ENCODE measurements at places on chromosomes 1 and 21.

GRCh38 chr1:157844089-157844830 lies 2.7 kb upstream of the CD5L start:
- no peak for DNase-seq

DNA sequence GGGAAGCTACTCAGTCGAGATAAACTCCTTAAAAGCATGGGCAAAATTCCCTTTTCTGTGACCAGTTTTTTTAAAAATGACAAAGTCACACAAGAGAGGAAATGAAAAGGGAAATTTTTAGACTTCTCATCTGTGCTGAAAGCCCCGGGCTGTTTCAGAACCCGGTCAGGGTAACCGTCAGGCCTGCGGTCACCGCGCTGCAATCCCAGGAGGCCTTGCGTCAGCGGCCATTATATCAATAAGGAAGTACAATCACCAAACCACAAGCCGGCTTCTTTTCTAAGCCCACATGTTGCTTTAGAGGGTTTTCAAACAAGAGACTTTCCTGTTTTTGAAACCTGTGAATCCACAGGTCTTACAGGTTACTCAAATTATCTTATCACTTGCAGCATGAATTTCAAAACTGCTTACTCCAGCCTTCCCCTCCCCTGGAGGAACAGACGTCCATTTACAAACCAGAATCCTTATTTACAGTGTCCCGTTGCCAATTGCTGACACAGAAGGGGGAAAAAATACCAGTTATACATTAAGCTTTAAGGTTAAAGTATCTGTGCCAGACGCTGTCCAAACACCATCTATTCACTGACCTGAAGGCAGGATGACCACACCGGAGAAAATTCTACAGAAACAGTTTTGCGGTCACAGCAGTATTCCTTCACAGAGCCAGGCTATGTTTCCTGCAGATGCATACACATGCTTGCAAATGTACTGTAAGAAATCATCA lies 165.3 kb downstream of the TOMM20 start:
- peak; percentile 91 for DNase-seq

DNA sequence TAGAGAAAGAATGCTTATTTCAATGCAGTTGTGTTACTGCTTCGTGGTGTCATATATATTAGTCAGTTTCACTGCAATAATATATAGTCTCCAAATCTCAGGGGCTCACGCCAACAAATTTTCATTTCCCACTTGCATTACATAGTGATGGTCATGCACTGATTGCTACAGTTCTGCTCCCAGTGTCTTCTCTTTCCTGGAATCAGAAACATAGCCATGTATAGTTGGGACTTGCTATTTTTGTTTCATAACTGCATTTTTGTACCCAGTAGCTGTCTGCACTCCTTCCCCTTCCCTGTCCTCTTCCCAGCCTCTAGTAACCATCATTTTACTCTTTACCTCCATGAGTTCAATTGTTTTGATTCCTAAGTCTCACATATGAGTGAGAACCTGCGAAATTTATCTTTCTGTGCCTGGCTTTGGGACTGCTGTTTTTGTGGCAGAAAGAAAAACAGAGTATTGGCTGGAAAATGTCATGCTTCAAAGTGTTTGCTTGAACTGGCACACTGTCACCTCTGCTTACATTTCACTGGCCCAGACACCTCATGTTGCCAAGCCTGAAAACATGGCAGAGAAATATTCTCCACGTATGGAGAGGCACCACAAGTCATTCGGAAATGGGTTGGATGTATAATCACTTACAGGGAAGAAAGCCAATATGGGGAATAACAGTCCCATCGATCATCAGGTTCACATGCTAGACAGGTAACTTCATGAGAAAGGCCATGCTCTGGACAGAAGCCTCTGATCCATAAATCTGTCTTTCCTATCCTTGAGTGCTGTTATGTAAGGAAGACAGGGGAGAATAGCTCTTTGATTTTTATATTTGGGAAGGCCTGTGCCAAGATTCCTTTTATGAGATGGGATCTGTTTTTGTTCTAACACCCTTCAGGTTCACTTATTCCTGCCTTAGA lies 60.4 kb upstream of the BACH1 start:
- no peak for DNase-seq

DNA sequence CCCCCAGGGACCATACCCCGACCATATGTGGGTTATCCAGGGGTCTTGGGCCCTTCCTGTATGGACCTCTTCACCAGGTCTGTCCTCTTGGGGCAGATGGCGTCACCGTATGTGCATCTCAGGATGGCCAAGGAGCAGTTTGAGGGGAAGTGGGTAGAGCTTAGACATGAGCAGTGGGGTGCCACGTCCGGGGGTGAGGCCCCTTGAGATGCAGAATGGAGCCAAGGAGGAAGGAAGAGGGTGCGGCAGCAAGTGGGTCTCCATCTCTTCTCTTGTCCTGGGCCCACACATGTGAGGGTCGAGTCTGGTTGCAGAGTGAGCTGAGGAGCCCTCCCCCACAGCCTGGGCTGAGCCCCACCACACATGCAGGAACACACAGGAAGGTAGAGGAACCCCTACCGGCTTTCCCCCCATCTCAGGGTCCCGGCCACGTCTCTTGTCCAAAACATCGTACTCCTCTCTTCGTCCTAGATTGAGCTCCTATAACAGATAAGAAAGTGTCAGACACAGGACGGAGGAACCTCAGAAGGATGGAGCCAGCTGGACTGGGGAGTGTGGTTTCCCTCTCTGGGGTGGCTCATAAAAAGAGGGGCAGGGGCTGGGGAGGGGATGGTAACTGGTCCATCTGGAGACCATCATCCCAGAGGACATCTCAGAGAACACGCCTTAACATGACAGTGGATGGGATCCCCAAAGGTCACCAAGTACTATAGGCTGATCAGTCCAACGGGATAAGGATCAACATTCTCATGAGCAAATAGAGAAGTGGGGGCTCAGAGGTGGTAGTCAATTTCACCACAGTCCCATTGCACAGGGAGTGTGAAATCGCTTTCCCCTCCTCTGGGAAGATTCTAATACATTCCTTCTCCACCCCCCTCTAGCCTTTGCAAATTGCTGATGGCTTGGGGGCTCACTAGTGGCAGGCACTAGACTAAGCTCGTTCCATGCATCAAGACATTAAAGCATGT lies 79.9 kb downstream of the CD247 start:
- DNase-seq: no peak

GRCh38 chr1:42177541-42177981 lies 13.0 kb upstream of the GUCA2A start:
- peak; percentile 44 for DNase-seq

DNA sequence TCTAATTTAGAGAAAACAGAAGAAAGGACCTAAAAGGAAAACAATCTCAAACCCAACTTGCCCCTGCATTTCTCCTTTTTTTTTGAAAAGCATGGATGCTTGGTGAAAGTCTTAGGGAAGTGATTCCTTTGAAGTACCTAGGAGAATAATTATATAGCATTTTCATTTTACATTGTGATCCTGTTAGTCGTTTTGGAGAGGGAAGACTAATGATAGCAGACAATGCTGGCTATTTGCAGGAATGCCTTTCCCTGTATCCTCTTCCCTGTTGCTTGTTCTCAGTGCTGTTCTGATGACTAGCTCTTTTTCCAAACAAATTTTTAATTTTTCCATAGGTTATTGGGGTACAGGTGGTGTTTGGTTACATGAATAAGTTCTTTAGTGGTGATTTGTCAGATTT lies 53.9 kb downstream of the LAMC1 start:
- DNase-seq: no peak

DNA sequence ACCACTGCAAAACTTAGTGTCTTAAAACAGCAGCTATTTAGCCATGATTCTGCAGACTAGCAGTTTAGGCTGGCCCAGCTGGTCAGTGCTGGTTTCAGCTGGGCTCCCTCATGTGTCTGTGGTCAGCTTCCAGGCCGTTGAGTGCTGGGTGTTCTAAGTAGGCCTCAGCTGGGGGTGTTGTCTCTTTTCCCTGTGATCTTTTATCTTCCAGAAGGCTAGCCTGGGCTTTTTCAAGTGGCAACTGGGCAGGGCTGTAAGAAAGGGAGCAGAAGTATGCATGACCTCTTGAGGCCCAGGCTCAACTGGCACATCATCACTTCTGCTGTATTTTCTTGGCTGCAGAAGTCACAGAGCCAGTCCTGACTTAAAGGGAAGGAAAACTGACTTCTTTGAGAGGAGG lies 136.1 kb downstream of the KIF26B start:
- DNase-seq: no peak

- no peak for DNase-seq
Measured at GRCh38 chr1:97545446-97545845, 375.4 kb downstream of the DPYD start.

GRCh38 chr1:67468066-67468718 lies 38.0 kb upstream of the SERBP1 start:
- DNase-seq: no peak

GRCh38 chr1:205918955-205919746 lies 24.1 kb downstream of the SLC26A9 start:
- peak; percentile 90 for DNase-seq

DNA sequence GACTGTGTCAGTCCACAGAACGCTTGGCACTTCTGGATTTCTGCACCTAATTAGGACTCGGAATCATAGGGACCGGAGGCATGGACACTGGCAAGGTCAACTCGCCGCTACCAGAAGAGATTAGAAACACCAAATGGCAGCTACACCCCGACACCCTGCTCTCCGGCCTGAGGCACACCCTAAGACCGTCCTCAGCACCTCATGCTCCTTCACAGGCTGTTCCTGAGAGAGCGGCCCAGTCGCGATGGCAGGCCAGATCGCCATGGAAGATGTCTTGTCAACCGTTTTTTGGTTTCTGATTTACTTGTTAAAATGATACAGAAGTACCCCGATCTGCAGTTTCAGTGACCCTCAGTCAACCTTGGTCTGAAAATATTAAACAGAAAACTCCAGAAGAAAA lies 46.8 kb downstream of the NPHP4 start:
- DNase-seq: no peak

- no peak for DNase-seq
Measured at GRCh38 chr1:15722411-15722810, 13.6 kb upstream of the SLC25A34 start.

- DNase-seq: peak; percentile 61
Measured at GRCh38 chr1:150235294-150235851, 539 bp downstream of the ANP32E start.

- DNase-seq: no peak
Measured at GRCh38 chr1:154719586-154720327, 111.8 kb upstream of the ADAR start.

DNA sequence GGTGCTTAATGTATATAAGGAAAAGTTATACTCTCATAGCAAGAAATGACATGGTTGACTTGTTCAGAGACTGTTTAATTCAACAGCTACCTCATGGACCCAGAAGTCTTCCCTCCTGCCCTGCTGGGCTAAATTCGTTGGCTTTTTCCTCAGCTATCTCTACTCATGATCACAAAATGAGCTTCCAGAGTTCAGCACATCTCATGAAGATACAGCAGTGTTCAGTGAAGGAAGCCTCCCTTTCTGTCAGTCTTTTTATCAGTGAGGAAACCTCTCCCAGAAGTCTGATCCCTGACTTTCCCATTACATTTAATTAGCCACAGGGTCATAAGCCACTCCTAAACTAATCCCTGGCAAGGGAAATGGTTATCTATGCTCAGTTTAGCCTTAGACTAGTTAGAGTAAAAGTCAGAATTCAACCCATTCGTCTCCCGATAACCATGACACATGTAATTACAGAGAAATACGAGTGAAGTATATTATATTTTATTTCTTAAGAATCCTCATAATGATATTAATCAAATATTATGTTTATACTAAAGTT lies 97.5 kb downstream of the DENND1B start:
- no peak for DNase-seq

DNA sequence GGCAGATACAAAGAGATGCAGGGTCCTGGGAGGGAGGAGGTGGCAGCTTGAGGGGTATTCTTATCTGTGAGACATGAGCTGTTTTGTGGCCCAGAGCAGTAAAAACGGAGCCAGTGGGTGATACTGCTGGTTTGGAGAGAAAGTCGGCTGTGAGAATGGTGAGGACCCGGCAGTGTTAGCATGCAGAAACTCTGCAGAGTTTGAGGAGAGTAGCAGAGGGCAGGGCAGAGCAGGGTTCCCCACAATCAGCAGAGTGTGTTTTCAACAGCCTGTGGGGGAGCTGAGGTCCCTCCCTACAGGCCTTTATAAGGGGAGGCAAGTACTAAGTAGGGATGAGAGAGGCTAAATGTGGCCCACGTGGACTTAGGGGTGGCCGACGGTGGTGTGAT lies 423 bp downstream of the SLAMF8 start:
- no peak for DNase-seq

DNA sequence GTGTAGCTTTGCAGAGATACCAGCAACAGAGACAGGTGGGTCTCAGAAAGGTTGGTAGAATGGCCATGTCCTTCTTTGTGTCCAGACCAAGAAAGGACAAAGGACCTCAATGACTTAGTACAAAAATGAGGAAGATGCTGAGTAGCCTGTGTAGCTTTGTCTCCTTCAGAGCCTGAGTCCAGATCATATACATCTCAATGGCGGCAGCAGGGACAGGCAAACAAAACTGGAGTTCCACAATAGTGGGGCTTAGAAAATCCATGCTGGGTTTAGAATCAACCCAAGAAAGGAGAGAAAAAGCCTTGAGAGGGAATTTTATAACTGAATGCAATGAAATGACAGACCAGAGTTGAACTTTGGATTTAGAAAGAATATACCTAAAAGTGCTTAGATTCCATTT lies 339.0 kb downstream of the BRINP3 start:
- no peak for DNase-seq

GRCh38 chr1:20087668-20088067 lies 17.7 kb downstream of the PLA2G5 start:
- DNase-seq: no peak

DNA sequence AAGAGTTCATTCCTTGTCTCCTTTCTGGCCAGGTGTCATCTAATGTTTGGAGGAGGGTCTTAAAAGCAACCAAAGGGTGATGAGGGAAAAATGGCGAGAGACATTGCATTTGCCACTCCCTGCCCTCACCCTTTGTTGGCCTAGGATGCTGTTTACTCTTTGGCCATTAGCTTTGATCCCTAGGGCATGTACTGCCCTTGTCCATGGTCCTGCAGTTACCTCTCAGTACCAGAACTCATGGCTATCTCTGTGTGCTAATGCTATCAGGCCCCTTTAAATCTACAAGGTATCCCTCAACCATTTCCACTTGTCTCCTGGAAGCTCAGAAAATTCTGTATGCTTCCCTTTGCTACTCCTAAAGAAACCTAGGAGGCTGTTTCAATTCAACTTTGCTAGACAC lies 424.8 kb upstream of the PLXNA2 start:
- no peak for DNase-seq

DNA sequence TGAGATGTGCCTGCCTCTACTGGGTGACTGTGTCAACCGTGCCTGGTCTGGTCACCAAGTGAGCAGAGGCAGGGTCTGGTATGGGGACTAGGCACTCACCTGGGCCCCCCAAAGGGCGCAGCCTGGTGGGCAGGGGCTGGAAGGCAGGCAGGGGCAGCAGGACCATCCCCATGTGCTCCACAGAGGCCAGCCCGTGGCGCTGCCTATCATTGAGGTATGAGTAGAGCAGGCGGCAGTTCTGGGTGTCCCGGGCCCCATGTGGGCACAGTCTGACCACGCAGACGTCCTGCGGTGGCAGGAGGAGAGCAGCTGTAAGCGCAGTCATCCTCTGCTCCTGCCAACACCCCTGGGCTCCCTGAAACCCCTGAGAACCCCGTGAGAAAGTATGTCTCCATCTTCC lies 23.7 kb downstream of the SPOCD1 start:
- DNase-seq: no peak

- DNase-seq: peak; percentile 86
Measured at GRCh38 chr1:230713915-230714764, at the start of gene AGT. TSS of gene AGT (minus strand) at chr1:230714122. CDS start at chr1:230710823, 3,299 bp downstream.

GRCh38 chr1:38118976-38119375 lies 72.4 kb upstream of the POU3F1 start:
- DNase-seq: no peak

All from DMS53 (cell line).